Stimulated activated CD8-positive, alpha-beta memory T cell treated with anti-CD3 and anti-CD28 coated beads, Interleukin-7, amount 100 ng/mL, for 1 hour (primary cell): ENCODE measurements at places on chromosomes 2 and 18.

GRCh38 chr2:229519655-229520430 is 194.5 kb downstream of the DNER start:
- no peak for DNase-seq

GRCh38 chr2:156702541-156702940 is 266.4 kb downstream of the GPD2 start:
- no peak for DNase-seq

- no peak for DNase-seq
Observed at GRCh38 chr2:64220265-64220664, 76.0 kb upstream of the PELI1 start.

GRCh38 chr2:46275995-46276394 is 21.2 kb upstream of the EPAS1 start:
- no peak for DNase-seq

GRCh38 chr2:18124116-18124835 is 245.8 kb downstream of the KCNS3 start:
- no peak for DNase-seq

DNA sequence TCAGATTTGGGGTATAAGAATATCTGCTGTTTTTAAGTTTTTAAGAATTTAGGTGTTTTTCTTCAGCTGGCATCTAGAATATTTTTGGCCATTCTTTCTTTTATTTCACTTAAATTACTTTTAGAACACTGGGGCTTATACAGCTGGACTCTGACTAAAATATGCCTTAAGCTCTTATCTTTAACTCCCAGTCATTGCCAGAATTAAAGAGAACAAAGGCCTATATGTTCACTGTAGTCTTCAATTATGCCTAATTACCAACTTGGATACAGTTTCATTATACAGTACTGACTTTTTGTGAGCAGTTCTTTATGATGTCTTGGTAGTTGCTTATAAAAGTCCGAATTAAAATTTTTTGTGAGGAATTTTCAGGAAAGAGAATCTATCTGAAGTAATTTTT is 192.8 kb downstream of the ZNF407 start:
- no peak for DNase-seq

DNA sequence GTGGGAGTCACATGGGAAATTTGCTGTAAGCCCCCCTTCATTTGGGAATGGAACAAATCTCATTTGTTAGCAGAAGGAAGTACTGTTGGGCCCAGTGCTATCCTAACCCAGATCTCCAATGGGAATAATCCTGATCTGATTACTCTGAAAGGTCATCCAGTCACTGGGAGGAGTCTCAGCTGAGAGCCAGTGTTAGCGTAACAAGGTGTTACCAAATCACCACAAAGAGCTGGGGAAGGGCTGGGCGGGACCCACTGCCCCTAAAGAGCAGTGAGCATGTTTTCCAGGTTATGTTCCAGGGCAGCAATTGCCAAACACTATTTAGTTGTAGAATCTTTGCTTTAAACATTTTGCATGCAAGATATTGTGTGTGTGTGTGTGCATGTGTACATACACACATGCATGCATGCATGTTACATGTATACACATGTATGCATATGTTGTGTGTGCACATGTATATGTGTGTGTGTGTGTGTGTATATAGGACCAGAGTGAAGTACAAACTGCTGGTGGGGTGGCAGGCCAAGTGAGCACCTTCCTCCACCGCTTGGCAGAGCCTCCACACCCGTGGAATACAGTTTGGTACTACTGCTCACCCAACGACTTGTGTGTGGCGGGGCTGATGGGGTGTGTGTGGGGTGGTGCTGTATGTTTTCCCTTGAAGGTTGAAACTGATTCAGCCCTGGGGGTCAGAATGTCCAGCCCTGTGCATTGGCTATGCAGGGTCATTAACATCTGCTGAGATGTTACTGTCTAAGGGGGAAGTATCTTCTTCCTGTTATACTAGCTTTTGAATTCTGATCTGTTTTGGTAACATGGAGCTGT is 15.2 kb downstream of the INPP5D start:
- no peak for DNase-seq

DNA sequence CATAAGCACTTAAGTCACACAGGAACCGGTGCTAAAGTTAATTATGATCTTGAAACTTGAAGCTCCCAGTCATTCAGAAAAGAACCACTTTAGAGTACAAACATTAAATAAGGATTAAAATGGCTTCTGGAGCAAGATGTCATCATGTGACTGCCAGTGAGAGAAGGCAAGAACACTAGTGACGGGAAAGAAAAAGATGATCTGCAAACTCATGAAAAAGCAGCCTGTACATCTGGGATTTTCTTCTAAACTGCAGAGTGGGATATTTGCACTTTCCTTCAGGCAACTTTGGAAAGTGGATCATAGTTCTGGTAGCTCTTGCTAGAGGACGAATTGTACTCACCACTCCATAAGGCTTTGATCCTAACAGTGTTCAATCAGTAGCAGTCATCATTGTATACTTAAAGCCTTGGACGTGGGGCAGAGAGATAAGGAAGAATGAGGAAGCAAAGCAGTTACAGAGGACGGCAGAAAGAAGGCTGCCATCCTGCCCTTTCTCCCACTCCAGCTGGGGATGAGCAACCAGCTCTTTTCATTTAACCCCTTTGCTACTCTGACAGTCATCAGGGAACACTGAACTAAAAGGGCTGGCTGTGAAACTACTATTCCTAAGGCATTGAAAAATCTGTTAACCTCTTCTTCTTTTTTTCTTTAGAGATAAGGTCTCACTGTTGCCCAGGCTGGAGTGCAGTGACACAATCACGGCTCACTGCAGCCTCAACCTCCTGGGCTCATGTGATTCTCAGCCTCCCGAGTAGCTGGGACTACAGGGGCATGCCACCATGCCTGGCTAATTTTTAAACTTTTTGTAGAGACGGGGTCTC is 18.1 kb downstream of the ABHD3 start:
- DNase-seq, result no peak

DNA sequence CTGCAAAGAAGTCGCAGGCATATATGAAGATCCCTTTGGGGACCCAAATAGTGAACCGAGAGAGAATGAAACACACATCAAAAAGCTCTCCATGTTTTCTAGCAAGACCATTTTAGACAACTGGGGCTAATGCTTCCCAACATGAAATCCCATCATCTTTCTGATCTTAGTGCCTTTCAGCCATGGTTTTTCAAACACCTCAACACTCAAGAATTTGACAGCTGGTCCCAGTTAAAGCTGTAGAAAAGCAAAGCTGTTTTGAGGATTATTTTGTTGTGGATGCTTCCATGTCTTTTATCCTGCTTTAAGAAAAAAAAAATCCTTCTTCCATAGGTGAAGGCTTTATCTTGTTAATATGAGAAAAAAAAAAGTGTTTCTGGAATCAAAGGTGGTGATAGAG is 259.1 kb downstream of the STK39 start:
- no peak for DNase-seq

DNA sequence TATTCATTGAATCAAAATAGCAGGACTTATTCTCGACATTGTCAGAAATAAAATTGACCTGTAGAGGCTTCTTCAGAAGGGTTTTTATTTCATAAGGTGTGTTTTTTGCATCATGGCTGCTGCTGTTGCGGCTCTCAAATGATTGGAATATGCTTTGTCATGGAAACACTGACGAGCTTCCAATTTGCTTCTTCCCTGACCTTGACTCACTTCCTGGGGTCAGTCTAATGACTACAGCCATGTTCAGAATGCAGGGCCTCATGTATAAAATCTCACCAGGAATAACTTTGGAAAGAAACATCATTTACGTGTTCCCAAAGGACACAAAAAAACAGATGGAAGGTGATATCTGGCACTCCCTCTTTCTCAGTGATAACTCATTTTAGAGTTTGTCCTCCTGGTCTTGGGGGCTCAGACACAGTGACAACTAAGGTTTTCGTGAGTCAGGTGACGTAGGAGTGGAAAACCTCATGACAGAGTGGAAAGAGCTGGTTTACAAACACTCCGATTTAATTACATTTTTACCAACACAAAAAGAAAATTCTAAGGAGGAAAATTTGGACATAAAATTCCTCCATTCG is 467.0 kb upstream of the RAB12 start:
- no peak for DNase-seq

DNA sequence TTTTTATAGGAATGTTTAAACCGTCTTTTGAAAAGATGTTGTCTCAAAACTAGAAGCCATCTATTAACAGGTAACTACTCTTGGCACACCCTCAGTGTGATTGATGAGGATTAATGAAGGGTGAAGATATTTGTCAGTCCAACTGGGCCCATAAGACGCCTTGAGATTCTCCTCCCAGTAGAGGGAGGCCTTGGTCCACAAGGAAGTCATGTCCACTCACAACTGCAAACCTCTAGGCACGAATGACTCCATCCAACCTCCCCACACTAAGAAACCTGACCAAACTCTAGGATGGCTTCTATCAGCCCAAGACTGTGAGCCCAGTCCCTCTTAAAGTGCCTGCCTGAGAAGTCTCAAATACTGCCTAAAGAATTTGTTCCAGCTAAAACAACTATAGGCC is 19.2 kb upstream of the GRP start:
- no peak for DNase-seq

- no peak for DNase-seq
Observed at GRCh38 chr18:7626175-7626921, 59.2 kb downstream of the PTPRM start.

DNA sequence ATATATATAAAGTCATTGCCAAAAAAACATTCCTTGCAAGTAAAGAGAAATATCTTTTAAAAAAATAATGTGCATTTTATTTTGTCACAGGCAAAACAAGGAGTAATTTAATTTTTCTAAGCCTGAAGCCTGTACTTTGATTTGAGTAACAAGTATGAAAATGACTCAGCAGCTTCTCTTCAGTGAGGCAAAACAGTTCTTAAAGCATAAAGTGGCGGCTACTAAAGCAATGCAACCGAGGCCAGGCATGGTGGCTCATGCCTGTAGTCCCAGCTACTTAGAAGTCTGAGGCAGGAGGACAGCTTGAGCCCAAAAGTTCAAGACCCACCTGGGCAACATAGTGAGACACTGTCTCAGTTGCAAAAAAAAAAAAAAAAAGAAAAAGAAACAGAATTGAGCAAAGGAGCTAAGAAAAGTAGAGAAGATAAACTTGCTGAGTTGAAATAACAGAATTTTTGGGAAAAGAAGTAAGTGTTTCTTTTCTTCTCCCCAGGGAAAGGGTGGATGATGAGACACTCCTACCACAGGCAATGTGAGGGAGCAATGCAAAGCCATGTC is 29.6 kb downstream of the DOK1 start:
- DNase-seq, result no peak

DNA sequence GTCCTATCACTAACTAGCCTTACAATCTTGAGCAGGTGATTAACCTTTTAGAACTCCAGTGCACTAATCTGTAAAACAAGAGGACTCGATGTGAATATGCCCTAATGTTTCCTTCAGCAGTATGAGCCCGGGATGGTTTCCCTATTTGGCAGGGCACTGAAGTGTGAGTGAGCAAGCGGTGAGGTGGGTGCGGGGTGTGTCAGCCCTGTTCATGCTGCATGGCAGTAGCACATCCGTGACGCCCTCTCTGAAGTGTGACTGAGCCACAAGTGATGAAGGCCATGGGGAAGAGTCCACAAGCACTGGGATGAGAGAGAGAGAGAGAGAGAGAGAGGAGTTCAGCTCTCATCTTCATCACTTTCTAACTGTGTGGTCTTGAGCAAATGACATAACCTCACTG is 168.7 kb downstream of the SETBP1 start:
- DNase-seq, result no peak

GRCh38 chr2:66477135-66477842 is 42.4 kb downstream of the MEIS1 start:
- no peak for DNase-seq

DNA sequence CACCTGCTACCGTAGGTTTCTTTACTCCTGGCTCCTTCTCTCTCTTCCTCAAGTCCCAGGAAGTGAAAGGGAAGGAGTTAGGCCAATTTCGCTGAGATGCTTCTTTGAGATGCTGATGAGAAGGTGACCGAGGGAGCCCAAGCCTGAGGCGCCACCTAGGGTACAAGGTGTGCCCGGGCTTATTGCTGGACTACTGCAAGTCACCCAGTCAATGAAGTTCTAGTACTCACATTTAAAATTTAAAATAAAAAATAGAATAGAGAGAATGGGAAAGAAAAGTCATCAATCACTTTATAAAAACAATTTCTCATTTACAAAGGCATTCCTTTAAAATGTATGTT is 45.3 kb downstream of the ACAA2 start:
- no peak for DNase-seq

GRCh38 chr2:54964271-54964670 is 86.0 kb downstream of the RTN4 start:
- DNase-seq, result no peak

DNA sequence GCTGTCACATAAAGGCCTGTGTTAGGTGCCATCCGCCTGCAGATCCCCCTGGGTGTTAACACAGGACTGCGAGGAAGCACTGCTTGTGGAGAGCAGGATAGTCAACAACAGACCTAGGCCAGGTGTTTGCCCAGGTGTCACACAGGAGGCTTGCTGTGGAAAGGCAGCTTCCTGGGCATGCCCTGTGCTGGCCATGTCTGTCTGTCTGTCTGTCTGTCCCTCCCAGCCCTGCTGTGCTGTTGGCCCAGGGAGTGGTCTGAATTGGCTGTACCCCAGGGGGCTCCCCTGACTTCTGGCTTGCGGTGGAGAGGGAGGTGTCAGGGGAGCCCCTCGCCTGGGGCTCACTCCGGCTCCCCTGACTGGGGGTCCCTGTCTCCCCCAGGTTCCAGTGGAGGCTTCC is 53.2 kb downstream of the SH3BP4 start:
- DNase-seq, result no peak

GRCh38 chr2:48444404-48444803 is 85.5 kb upstream of the STON1 start:
- DNase-seq, result no peak

DNA sequence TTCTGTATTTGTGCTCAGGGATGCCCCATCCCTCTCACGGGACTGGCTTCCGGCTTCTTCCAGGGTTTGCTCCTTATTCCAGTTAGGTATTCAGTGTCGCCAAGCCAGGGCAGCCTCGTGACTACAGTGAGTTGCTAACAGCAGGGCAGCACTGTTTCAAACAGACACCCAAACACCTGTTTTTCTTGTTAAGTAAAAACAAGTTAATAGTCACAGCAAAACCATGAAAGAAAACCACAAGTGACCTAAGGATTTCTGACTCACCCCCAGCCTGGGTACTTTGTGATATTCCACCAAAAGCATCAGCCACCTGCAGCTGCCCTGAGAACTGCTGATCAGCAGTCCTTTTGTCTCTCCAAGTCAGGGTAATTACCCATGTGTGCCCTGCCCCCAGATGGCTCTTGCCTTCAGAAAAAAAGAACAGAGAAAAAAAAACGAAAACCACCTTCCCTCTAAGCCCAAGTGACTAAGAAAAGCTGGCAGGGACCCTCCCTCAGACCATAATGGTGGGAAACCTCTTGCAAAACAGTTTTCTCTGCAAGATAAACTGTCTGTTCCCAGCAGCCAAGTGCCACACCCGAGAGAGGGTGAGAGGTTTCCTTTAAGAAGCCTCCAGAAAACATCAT is 178.2 kb downstream of the ANAPC1 start:
- no peak for DNase-seq

- no peak for DNase-seq
Observed at GRCh38 chr18:48752928-48753327, 197.8 kb downstream of the SMAD7 start.
